ENCODE measurements at places on chromosomes 12 and 14.

GRCh38 chr14:106651016-106651415 lies 1124.6 kb downstream of the TMEM121 start:
- no peak for DNase-seq

DNA sequence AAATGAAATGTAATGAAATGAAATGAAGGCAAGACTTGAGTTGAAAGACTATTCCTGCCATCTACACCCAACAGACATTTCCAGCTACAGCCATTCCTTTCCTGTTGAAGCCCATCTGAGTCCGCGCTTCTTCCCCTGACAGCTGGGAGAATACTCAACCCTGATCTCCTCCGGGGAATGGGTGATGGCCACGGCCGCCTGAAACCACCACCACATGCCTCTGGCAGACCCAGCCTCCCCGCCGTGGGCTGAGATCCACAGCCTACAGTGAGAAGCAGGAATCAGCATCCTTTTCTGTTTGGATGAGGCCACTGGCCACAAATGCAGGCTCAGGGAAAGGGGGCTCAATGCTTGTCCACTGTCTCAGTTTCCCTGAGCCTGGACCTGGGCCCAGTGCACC lies 130.3 kb downstream of the NCOR2 start:
- no peak for DNase-seq

- DNase-seq = no peak
These were observed 85.8 kb downstream of the KIAA0586 start for GRCh38 chr14:58513272-58513671.

- DNase-seq = no peak
These were observed 6.8 kb downstream of the LRRC74A start for GRCh38 chr14:76833011-76833410.

- DNase-seq = no peak
These were observed 9.4 kb downstream of the PARP11 start for GRCh38 chr12:3863756-3864155.

GRCh38 chr12:79737875-79738718 lies 47.3 kb upstream of the PAWR start:
- no peak for DNase-seq

- DNase-seq = peak; percentile 11
These were observed 501 bp downstream of the RIMKLB start for GRCh38 chr12:8698132-8698851.

GRCh38 chr12:102873077-102873476 lies 44.0 kb downstream of the PAH start:
- DNase-seq = no peak

DNA sequence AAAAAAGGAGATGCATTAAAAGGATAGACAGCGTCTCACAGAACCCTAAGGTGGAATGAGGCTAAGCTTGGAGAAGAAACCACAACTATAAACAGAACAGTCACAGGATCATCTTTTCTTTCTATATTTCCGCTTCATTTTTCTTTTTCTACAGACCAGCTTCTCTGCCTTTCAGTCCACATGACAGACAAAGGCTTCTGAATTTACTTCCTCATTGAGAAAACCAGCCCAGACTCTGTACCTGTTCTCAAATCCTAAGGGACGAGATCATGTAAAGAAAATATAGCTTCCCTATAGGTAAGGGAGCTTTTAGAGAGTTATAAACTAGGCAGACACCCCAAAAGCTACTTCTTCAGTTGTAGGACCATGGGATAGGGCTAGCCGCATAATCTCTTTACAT lies 17.4 kb downstream of the SGPP1 start:
- DNase-seq = no peak

GRCh38 chr14:50038398-50039119 lies 77.8 kb downstream of the VCPKMT start:
- no peak for DNase-seq

- DNase-seq = no peak
These were observed 8.9 kb downstream of the DCP1B start for GRCh38 chr12:1995205-1995896.

DNA sequence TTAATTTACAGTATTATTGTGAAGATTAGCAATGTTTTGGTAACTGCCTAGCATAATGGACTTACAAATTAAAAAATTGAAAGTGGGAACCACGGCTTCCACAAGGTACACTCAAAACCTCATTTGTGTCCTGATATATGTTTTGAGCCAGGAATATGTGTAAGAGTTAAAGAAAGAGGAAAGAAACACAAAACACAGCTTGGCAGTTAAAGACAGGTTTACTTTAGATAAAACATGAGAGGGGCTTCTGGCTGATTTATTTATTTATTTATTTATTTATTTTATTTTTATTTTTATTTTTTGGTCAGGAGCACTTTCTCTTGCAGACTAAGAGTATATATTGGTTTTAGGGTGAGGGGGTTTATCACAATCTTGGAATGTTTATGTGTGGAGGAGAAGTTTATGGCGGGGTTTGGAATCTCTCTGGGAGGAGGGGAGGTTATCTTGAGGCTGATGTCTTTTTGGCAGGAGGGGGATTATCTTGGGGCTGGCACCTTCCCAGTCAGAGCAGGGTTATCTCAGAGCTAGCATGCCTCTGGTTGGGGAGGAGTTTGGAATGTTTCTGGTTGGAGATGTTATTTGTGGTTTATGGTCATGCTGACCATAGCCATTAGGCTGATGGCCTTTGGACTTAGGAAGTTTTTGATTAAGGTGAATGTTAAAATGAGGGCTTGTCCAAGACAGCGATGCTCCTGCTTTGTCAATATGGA lies 436.7 kb downstream of the DAD1 start:
- DNase-seq = no peak

DNA sequence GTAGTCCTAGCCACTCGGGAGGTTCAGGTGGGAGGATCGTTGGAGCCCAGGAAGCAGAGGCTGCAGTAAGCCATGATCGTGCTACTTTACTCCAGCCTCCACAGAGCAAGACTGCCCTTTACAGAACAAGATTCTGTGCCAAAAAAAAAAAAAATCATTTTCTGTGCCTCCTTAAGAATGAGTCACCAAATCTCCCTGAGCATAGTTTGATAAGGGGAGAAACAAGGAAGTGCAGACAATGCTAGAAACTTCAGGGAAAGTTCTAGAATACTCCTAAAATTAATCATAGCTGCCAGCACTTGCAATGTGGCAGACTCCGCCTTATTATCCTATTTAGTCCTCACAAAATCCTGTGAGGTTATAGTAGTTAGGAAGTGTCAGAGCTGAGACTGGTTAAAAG lies 74.5 kb downstream of the KCNK10 start:
- DNase-seq = no peak

DNA sequence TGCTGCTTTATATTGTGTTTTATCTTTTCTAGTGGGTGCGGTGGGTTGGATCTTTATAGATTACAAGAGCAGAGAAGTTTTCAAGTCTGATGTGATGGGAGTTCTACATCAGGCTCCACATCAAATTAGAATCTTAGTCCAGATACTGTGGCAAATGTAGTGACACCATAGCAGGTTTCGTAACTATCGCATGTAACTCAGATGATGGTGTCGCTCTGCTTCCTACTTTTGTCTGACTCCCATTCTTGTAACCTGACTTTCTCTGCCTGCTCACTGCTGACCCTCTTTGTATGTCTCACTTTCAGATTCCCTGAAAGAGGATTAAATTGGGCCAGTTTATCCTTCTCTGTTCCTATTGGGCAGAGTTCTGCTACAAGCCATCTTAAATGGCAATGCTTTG lies 22.8 kb upstream of the FBXO34 start:
- DNase-seq = no peak

GRCh38 chr12:113766879-113767878 lies 198.9 kb downstream of the RBM19 start:
- no peak for DNase-seq

DNA sequence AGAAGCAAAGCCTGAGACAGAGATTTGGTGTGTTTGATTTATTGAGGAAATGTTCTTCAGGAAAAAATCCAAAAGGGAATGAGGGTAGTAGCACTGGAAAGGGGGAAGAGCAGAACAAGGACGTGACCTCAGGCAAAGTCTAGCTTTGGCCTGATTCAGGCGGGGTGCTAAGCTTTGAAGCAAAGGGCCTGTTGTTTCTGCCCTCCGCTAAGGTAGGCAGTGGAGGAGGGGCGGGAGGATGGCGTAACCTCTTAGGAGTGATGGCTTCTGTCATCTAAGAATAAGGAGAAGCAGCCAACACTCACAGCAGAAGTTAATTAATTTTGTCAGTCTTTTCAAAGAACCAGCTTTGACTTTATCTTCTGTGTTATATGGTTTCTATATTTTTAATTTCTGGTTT lies 20.4 kb downstream of the ABHD12B start:
- no peak for DNase-seq

- peak; percentile 76 for DNase-seq
These were observed 14.0 kb upstream of the RACGAP1 start for GRCh38 chr12:50039151-50039835.

- DNase-seq = no peak
These were observed 163.5 kb downstream of the KIF26A start for GRCh38 chr14:104301731-104302460.

DNA sequence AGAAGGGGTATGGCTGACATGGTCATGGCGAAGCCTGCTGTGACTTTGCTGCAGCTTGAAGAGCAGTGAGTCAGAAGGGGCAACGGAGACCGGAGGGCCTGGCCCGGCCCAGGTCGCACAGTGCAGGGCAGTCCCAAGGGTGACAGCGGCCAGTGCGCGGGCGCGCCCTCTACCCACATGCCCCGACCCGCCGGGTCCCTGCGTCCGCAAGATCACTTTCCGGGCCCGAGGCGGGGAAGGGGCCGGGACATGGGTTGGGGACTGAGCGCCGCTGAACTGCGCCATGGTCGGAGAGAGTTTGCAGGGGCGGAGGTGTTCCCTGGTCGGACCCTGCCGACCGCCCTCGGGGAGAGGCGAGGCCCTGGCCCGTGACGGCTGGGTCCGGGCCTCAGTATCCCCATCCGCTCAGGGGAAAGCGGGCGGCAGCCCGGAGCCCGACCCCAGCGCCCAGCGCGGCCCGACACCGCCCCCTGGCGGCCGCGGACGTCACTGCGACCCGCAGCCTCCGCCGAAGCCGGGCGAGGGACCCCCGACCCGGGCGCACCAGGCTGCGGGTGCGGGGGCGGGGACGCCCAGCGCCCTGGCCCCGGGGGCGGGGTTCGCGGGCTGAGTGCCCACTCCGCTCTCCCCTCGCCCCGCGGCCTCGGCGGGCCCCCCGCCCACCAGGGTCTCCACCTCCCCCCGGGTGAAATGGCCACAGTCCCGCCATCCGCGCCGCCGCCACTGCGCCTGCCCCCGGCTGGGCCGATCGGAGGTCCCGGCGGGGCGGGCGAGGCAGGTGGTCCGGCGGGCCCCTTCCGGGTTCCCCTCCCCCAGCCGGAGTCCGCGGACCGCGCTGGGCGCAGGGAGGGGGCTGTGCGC lies 7.2 kb upstream of the ANKRD9 start:
- peak; percentile 31 for DNase-seq

DNA sequence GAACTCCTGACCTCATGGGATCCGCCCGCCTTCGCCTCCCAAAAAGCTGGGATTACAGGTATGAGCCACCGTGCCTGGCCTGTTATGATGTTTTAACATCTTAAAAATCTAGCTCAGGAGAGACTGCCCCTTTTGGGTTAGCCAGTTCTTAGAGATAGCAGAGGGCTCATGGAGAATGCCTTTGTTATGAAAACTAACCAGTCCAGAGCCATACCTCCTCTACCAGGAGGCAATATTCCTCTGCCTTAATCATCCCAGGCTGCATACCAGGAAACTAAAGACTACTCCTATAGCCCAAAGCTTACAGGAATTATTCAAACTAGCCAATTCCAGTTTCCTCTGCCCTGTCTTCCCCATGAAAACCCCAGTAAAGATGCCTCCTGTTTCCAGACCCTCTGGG lies 96.0 kb upstream of the MDM1 start:
- DNase-seq = no peak

DNA sequence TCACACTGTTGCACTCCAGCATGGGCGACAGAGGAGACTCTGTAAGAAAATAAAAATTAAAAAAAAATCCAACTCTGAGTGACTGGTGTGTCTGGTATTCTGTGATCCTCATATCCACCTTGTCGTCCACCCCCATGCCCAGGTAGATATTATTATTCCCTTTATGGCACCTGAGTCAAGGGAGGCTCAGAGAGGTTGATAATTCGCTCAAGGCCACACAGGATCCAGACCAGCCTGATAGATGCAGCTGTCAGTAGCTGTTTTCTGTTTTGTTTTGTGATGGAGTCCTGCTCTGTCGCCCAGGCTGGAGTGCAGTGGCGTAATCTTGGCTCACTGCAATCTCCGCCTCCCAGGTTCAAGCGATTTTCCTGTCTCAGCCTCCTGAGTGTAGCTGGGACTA lies 14.8 kb upstream of the FAM222A start:
- no peak for DNase-seq

DNA sequence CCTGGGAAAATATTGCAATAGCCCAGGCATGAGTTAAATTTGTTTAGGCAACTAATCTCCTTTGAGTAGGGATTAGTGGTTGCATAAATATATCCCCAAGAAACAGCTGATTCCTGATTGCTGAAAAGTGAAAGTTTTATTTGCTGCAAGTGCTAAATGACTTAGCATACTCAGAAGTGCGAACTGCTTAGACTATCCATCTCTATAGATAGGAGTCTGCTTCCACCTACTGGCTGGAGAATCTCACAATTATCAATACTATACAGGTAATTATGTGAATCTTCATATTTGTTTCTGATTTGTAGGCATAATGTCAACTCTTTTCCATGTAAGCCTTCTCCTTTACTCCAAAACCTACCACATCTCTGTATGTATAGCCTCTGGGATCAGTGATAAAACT lies 12.0 kb upstream of the SLCO1B3 start:
- DNase-seq = no peak

GRCh38 chr14:37655418-37655817 lies 60.0 kb downstream of the TTC6 start:
- no peak for DNase-seq

- DNase-seq = no peak
These were observed 2.0 kb upstream of the SCN8A start for GRCh38 chr12:51589060-51589459.

GRCh38 chr12:116135209-116135930 lies 142.1 kb downstream of the MED13L start:
- no peak for DNase-seq

DNA sequence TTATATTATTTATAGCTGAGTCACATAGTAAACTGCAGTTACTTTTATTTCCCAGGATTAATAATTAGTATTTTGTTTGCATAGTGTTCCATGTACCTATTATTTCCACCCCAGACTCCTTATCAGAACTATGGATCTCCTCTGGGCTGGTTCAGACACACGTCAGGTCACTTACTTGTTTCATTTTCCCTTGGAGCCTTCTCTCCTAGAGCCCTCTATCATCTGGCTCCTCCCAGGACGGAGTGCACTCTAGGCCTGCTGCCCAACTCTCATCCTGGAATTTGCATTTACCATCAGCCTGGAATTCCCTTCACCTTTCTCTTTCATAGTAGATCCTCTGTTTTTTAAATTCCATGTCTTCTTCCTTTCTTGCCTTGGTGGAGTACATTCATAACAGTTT lies 28.5 kb upstream of the GALNT16 start:
- DNase-seq = no peak
